AG09309 (cell line): ENCODE measurements at places on chromosomes 3 and 15.

DNA sequence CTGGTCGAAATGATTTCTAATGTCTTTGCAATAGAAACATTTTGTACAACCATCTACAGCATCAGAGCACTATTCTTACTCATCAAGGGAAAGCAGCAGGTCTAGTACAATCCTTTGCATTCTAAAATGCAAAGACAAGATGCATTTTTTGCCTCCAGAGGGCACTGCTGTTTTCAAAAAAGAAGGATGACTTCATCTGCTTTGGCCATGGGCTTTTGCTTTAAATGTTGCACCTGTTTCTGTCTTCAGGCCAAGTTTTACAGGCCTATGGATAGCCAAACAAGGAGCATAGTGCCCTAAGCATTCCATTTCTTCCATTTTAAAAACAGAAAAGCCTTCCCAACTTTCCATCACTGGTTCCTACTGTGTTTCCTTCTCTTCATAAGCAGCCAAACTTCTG is 3.4 kb downstream of the PARP9 start:
- DNase-seq, result no peak

- DNase-seq, result no peak
These were observed 17.9 kb upstream of the P2RY14 start for GRCh38 chr3:151296226-151296625.

DNA sequence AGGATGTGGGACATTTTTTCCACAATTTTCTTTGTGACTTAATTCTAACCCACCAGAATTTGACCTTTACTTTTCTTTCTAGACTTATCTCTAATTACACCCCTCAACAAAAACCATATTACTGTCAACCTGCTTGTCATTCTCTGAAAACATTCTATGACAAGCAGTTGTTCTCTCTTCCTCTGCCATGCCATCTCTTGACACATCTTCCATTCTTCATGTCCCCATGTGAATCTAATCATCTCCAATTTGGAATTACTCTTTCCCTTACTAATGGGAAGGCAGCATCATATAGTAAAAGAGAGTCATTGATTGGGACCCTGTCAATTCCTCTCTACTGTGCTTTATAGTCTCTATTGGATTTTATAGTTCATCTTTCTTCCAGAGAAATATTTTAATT is 61.3 kb upstream of the P2RY1 start:
- DNase-seq, result no peak

GRCh38 chr3:71047616-71048531 is 535.7 kb downstream of the FOXP1 start:
- no peak for DNase-seq

GRCh38 chr3:142447301-142447851 is 461 bp downstream of the XRN1 start:
- no peak for DNase-seq

DNA sequence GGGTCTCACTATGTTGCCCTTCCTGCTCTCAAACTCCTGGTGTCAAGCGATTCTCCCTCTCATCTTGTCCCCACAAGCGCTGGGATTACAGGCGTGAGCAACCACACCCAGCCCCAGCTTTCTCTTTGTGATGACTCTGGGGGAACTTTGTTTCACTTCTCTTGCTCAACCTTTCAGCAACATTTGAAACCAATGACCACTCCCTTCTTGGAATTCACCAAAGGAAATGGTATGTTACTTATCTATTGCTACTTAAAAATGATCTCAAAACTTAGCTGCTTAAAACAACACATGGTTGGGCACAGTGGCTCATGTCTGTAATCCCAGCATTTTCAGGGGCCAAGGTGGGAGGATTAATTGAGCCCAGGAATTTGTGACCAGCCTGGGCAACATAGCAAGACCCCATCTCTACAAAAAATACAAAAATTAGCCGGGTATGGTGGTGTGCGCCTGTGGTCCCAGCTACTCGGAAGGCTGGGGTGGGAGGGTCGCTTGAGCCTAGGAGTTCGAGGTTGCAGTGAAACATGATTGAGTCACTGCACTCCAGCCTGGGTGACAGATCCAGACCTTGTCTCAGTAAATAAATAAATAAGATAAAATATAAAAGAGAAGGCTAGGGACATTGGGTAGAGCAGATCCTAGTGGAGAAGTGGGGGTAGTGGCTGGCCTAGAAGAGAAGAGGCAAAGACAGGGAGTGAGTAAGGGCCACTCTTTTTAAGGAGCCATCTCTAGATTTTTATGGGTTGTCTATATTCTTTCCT is 10.3 kb upstream of the COPG1 start:
- DNase-seq, result peak; percentile 31

GRCh38 chr15:94080416-94080815 is 150.9 kb upstream of the MCTP2 start:
- DNase-seq, result peak; percentile 73

- no peak for DNase-seq
These were observed 7.6 kb upstream of the NR2E3 start for GRCh38 chr15:71802770-71803169.

DNA sequence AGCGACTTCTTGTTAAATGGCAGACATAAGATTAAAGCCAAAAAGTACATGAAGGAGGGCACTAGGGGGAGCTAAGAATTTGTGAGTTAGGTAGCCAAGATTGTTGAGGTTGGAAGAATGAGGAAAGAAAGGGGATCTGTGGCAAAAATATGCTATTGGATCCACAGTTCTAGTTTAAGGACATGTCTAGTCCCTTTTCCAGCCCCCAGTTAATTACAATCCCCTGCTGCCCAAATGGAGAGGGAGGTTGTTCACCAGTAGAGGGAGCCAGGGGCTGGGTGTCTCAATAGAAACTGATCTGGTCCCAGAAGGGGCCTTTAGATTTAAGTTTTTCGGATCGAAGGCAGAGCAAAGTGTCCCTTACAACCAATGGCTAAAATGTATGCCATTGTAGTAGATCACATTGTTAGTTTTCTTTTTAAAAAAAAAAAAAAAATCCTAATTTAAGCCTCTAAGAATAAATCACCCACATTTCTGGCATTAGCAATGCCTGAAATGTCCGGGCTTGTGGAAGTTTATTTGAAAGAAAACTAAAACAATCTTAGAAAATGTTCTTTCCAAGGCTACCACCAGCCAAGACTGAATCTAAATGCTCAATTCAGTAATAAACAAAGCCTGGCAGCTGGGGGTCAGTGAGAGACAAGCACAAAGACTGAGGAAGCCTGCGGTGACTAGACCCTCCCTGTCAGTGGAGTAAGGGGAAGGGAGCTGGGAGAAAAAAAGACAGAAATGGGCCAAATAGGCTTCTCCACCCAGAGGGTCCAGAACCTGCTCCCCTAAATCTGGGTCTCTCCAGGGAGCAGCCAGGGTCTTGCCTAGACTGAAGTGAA is 7.1 kb downstream of the COL8A1 start:
- DNase-seq, result no peak

GRCh38 chr3:150890295-150890694 is 14.9 kb downstream of the MINDY4B start:
- peak; percentile 31 for DNase-seq

DNA sequence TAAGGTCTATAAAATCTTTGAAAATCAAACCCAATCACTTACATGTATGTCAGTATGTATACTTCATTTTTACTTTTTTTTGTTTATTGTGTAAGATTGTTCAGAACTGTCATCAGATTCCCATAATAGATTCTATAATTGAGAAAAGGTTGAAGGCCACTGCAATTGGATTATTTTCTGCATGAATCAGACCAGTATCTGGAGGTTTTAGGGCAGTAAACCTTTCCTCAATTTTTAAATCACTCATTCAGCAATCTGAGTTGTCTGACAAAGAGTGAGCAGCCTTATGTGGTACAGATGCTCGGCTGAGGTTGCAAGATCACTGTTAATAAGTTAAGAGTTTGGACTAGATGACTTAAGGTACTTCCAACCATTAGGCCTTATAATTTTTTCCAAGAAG is 96.0 kb downstream of the TP63 start:
- DNase-seq, result peak; percentile 18

- DNase-seq, result no peak
These were observed 76.5 kb downstream of the CD200R1L start for GRCh38 chr3:112770032-112770626.

DNA sequence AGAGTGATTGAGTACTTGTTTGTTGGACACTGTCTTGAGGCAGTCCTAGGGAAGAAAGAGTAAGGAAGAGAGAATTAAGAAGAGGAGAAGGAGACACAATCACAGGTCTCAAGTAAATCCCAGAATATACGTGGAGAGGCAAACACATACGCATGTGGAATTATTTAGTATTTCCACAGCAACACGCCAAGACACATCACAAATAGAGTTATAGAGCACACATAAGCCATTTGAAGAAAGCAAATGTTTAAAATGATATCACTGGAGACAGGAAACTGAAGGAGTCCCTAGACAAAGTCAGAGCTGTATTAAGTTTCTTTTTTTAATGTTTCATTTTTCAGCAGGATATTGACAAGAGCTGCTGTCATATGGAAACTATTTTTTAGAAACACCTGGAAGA is 206.1 kb upstream of the LRIG1 start:
- DNase-seq, result no peak

DNA sequence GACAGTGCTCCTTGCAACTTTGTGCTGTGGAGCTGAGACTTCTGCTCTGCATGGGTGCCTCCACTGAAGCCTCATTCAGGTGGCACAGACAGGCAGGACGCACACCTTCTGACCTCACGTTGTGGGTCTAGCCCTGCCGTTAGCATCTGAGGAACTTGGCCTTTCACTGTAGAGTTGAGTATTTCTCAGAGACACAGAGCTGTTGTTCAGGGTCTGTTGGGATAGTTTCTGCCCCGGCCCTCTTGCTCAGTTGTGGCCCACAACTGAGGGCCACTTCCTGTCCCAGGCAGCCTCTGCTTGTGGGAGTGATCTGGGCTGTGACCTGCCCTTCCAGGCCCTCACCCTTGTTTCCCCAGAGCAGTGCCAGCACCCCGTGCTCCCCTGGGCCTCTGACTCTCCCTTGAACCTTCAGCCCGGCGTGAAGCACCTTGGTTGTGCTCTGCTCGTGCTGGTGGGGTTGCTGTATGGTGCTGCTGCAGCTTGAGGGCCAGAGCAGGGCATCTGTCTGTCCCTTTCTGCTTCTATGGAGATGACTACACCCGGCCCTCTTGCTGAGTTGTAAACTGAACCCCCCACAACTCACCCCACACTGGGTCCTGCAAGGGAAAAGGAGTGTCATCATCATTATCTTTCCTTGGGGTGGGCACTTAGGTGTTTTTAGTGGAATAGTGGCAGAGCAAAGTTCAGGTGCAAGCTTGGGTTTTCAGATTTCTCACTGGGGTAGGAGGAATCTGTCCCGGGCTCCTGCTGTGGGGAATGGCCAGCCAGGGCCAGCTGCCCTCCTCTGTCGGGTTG is 11.7 kb downstream of the BAHD1 start:
- DNase-seq, result no peak
